SJCRH30 (cell line): ENCODE measurements at places on chromosomes 4 and X.

DNA sequence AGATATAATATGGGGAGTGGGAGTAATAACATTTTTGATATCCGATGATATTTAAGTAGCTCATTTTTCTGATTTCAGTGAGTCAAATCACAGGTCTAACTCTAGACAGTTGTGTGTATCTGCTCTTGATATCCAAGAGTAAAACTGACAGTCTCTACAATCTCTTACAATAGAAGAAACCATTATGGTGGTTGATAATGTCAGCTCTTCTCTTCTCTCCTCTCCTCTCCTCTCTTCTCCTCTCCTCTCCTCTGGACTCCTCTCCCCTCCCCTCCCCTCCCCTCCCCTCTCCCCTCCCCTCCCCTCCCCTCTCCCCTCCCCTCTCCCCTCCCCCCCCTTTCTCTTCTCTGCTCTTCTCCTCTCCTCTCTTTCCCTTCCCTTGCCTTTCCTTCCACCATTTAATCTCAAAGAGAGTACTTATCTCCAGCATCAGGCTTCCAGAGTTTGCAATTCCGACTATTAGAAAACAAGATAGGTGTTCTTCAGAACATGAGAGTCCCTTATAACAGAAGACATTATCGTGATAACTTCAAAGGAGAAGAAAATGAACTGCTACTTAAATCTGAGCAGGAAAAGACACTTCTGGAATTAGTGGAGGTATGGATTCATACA is 6.2 kb downstream of the TDO2 start:
- H3K4me1 ChIP-seq: peaks cover 14% of the 10 kb centered on the region
- DNase-seq: no peak
- H3K36me3 ChIP-seq: no peaks in the 10 kb centered on the region
- H3K4me3 ChIP-seq: no peak overlapping the region
- no peak overlapping the region for H3K27ac ChIP-seq

- DNase-seq: no peak
- no peak overlapping the region for H3K27ac ChIP-seq
- no peaks in the 10 kb centered on the region for H3K27me3 ChIP-seq
- no peaks in the 10 kb centered on the region for H3K4me1 ChIP-seq
- no peaks in the 10 kb centered on the region for H3K36me3 ChIP-seq
Observed at GRCh38 chrX:32532262-32532661, 679.1 kb downstream of the DMD start.

GRCh38 chrX:25175171-25175570 is 159.4 kb upstream of the ARX start:
- no peaks in the 10 kb centered on the region for H3K4me1 ChIP-seq
- DNase-seq: no peak
- no peaks in the 10 kb centered on the region for H3K27me3 ChIP-seq
- no peak overlapping the region for H3K4me3 ChIP-seq
- no peaks in the 10 kb centered on the region for H3K36me3 ChIP-seq

DNA sequence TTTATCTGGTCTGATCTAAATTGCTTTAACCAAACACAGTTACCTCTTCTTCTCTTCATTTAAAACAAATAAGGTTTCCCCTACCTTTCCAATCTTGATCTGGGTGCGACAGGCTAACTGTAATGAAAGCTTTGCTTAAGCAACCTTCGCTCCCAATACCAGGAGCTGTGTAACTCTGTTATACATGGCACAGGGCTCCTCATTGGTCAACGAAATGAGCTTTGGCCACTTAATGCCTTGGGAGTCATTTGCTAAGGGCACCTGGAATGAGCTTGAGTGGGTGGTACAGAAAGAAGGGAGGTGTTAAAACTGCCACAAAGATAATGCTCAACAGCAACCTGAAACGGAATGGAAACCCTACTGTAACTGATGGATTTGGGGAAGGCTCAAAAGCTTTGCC is 140.5 kb downstream of the CHRNA9 start:
- DNase-seq: no peak
- H3K27ac ChIP-seq: no peak overlapping the region
- H3K4me3 ChIP-seq: no peak overlapping the region
- H3K27me3 ChIP-seq: no peaks in the 10 kb centered on the region
- H3K36me3 ChIP-seq: no peaks in the 10 kb centered on the region

DNA sequence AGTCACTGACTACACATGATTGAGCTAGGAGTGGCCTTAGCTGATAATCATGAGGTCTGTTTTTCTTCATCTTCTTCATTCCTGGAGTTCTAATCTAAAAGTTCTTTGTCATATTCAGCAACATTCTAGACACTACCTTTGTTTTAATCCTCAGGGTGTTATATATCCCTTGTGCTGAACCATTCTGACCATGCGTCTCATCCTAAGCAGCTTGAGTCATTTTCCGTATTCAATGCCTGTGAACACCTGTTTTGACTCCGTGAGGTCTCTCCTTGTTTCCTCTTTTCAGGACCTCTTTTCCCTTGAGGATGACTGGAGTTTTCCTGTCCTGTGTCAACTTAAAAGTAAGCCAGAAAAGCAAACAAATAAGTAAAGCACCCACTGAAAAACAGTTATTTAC is 597.9 kb downstream of the GBA3 start:
- no peaks in the 10 kb centered on the region for H3K27me3 ChIP-seq
- H3K36me3 ChIP-seq: no peaks in the 10 kb centered on the region
- DNase-seq: no peak
- H3K4me1 ChIP-seq: no peaks in the 10 kb centered on the region
- no peak overlapping the region for H3K4me3 ChIP-seq

GRCh38 chr4:16682975-16683374 is 215.5 kb downstream of the LDB2 start:
- no peaks in the 10 kb centered on the region for H3K4me1 ChIP-seq
- H3K27ac ChIP-seq: no peak overlapping the region
- H3K36me3 ChIP-seq: no peaks in the 10 kb centered on the region

DNA sequence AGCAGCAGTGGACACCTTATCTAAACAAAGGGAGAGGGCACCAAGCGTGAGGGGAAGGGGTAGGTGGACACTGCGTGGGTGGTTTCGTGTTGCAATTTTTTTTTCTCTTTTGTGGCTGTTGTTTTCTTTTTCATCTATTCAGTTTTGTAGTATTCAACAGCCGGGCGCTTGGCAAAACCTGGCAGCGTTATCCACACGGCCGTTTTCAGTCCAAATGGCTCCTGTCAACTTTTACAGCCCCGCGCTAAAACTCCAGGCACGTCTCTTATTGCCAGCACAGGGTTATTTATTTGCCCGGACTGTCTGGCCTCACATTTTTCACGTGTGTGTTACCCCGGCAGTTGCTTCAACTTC is 192.2 kb downstream of the BCOR start:
- no peaks in the 10 kb centered on the region for H3K36me3 ChIP-seq
- peak; percentile 55 for DNase-seq
- H3K27me3 ChIP-seq: no peaks in the 10 kb centered on the region
- H3K27ac ChIP-seq: peak overlapping the region; percentile 70

GRCh38 chr4:28557755-28558154 is 1697.1 kb downstream of the STIM2 start:
- DNase-seq: no peak
- H3K36me3 ChIP-seq: no peaks in the 10 kb centered on the region
- H3K27ac ChIP-seq: no peak overlapping the region
- no peaks in the 10 kb centered on the region for H3K27me3 ChIP-seq
- no peak overlapping the region for H3K4me3 ChIP-seq
- H3K4me1 ChIP-seq: no peaks in the 10 kb centered on the region

GRCh38 chr4:8239226-8239625 is 30.3 kb upstream of the HTRA3 start:
- H3K4me1 ChIP-seq: peaks cover 7% of the 10 kb centered on the region
- peaks cover 18% of the 10 kb centered on the region for H3K36me3 ChIP-seq
- DNase-seq: no peak
- H3K27me3 ChIP-seq: no peaks in the 10 kb centered on the region

- no peak for DNase-seq
- no peaks in the 10 kb centered on the region for H3K4me1 ChIP-seq
- no peaks in the 10 kb centered on the region for H3K36me3 ChIP-seq
- H3K27ac ChIP-seq: no peak overlapping the region
- H3K27me3 ChIP-seq: no peaks in the 10 kb centered on the region
Observed at GRCh38 chr4:18103876-18104605, 82.5 kb upstream of the LCORL start.

DNA sequence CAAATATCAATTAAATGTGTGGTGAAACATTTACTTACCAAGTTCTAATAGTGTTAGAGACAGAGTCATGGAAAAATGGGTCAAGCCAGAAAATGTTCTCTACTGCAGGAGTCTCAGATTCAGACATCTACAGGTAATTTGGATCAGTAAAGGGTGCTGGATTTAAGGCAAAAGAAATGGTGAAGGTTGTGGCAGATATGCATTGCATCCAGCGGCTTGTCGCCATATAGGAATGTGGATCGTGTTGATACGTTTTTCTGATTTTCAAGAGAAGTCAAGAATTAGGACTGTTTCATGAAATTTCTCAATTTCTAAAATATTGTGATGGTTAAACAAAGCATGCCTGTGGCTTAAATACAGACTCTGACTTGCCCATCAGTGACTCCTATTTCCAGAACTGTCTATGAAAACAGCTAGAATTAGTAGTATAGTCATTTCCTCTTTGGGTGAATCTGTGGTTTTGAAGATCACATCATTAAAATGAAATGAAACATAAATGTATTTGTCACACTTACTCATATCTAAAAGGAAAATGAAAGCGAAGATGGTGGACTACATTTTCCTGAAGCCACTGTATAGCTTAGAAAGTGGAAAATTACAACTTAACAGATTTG is 110.1 kb upstream of the VEGFC start:
- H3K36me3 ChIP-seq: no peaks in the 10 kb centered on the region
- H3K4me3 ChIP-seq: no peak overlapping the region
- peaks cover 25% of the 10 kb centered on the region for H3K4me1 ChIP-seq
- peak overlapping the region; percentile 82 for H3K27ac ChIP-seq

GRCh38 chr4:109395694-109396093 is 37.9 kb upstream of the SEC24B start:
- no peaks in the 10 kb centered on the region for H3K4me1 ChIP-seq
- no peaks in the 10 kb centered on the region for H3K27me3 ChIP-seq
- H3K4me3 ChIP-seq: no peak overlapping the region
- no peak overlapping the region for H3K27ac ChIP-seq

- H3K27ac ChIP-seq: no peak overlapping the region
- H3K4me3 ChIP-seq: no peak overlapping the region
- no peak for DNase-seq
- H3K27me3 ChIP-seq: no peaks in the 10 kb centered on the region
- H3K4me1 ChIP-seq: peaks cover 9% of the 10 kb centered on the region; the same call in 1 of the 2 replicates
Observed at GRCh38 chrX:39967348-39967747, 130.4 kb downstream of the BCOR start.

- no peak within 1 kb of the TSS for H3K4me3 ChIP-seq
- no peaks in the 10 kb centered on the region for H3K36me3 ChIP-seq
- DNase-seq: no peak
- no peak within 1 kb of the TSS for H3K27ac ChIP-seq
Observed at GRCh38 chr4:164876700-164877324, at the start of gene APELA. APELA (plus strand) TSS chr4:164877178; CDS start chr4:164877332, 154 bp downstream.

GRCh38 chrX:41148553-41148952 is 63.3 kb downstream of the USP9X start:
- no peaks in the 10 kb centered on the region for H3K27me3 ChIP-seq
- no peak overlapping the region for H3K27ac ChIP-seq
- no peaks in the 10 kb centered on the region for H3K4me1 ChIP-seq
- no peak for DNase-seq
- no peak overlapping the region for H3K4me3 ChIP-seq
- H3K36me3 ChIP-seq: peaks cover 10% of the 10 kb centered on the region

DNA sequence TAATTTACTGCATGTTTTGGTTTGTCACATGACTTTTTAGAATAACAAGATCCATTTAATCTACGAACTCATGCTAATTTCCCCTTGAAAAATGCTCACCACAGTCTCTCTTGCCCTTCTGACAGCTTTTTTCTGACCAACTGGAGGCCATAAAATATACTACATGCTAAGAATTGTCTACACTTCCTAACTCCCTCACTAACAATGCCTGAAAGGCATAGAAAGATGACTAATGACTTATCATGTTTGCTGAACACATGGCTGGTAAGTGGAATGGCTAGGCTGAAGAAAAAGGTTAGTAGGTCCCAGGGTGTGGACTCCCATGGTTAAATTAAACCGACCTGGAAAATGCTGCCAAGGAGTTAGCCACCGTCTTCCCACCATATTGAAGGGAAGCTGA is 309.9 kb downstream of the SPOCK3 start:
- no peaks in the 10 kb centered on the region for H3K4me1 ChIP-seq
- no peak for DNase-seq
- no peaks in the 10 kb centered on the region for H3K27me3 ChIP-seq
- no peak overlapping the region for H3K4me3 ChIP-seq
- H3K27ac ChIP-seq: no peak overlapping the region
- H3K36me3 ChIP-seq: no peaks in the 10 kb centered on the region
